ENCODE measurements at places on chromosomes 4 and X.

- DNase-seq, result no peak
Observed at GRCh38 chr4:146053891-146054290, 115.3 kb upstream of the ZNF827 start.

DNA sequence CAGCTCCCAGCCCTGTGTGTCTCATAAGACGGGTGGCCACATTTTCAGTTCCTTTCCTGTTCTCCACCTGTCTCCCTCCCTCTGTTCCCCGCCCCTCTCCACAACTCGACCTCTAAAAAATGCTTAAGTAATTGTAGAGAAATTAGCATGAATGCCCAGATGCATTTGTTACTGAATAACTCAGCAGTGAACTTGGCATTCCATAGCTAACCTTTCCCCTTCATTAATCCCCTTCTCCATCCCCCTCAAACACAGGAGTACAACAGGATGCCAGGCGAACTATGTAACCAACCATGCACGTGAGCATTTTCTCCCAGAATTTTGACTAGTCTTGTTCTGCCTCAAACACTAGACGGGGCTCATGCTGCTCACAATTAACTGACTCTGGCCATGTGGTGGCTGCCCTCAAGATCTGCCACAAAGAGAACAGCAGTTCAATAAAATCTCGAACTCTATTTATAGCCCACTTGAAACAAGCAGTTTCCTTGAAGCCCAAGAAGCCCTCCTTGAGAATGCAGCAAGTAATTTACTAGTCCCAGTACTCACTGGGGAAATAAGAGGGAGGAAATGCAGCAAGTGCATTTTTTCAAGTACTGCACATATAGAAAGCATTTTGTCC, 351.2 kb downstream of the ARHGAP24 start:
- no peak for DNase-seq

- no peak for DNase-seq
Observed at GRCh38 chr4:61086357-61086756, 113.8 kb upstream of the ADGRL3 start.

- DNase-seq, result no peak
Observed at GRCh38 chr4:72063726-72064125, 31.9 kb downstream of the NPFFR2 start.

GRCh38 chrX:119552508-119552907, 12.7 kb downstream of the STEEP1 start:
- DNase-seq, result no peak

DNA sequence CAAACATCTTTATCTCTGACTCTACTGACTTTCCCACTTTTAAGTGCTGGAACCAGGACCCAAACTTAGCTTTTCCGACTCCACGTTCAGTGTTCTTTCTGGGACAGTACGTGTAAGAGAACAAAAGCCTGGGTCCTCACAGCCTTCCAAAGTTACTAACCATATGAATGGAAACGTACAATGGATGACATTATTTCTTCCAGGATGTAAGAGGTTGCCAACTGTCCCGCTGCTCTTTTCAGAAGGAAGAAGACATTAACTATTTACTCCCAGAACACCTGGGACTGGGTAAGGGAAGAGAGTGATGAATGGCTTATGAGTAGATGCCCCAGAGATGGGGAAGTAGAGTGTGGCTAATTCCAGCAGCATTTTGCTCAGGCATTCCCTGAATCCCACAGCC, 114.7 kb downstream of the TRAPPC11 start:
- DNase-seq, result no peak

DNA sequence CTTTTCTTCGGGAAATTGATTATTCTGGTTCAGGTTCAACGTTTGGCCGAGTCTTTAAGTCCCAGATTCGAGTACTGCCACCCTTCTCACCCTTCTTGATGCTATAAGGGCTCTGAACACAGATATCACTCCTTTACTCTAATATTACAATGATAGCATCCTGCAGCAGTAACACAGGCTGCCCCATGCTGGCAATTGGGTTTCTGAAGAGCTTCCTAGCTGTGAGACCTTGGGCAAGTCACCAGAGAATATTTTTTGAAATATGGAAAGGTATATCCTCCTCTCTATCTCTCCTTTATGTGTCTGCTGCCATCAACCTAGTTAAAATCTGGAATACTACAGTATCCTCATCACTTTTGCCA, 297 bp upstream of the MTMR8 start:
- DNase-seq, result no peak

- DNase-seq, result no peak
Observed at GRCh38 chrX:103830848-103831247, 1.2 kb downstream of the RAB9B start.

GRCh38 chrX:3526071-3526470, 179.6 kb upstream of the MXRA5 start:
- DNase-seq, result no peak

GRCh38 chr4:156475322-156475721, 496.3 kb downstream of the PDGFC start:
- no peak for DNase-seq

- DNase-seq, result no peak
Observed at GRCh38 chrX:149131774-149132173, 373.3 kb downstream of the IDS start.

DNA sequence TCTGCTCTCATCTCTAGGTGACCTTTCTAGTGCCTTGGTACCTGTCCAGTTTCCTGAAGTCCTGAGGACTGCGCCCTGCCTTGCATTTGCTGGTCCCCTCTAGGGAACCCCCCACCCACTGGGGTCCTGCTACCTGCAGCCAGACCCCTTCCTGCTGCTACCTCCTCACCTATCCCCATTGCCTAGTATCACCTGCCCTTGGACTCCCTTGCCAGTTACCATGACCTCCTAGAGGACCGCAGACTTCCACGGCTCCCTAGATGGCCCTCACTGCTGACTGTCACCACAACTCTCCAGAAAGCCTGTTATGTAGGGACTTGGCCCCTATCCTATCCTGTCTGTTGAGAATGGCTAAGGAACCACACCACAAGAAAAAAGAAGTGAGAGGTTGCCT, 166.6 kb downstream of the EFNB1 start:
- no peak for DNase-seq

DNA sequence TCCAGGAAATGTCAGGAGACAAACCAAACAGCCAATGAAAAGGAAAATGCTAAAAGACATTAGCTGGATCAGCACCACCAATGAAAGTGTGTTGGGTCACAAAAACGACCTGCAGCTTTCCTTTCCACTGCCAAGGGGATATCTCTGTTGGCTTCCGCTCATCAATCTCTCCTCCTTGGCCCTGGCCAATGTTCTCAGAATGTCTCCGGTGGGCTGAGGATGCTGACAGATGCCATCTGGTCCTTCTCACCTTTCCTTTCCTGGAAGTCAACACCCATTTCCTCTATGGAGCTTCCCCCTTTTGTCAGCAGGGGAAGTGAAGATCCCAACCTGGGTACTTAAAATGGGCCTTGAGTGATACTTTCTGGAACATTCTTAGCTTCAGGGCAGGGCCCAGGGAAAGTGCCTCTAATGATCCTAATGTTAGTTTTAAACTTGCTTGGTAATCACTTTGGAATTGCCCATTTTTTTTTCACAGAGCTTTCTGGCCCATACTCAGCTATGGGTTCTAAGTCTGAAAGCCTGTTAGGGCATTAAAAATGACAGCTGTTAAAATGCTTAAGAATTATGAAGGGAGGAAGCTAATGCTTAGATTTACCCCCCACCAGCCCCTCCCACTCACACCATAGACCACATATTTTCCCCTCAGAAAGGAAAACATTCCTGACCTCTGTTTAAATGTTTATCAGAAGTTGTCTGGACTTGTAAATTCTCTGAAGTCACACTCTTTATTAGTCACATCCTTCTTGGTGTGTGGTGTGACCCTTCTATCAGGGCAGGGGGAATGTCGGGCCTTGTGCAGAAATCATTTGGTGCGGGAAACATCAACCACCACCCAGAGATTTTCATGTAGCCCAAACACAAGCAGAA, 29.2 kb downstream of the IGFBP7 start:
- DNase-seq, result no peak

GRCh38 chrX:11611965-11612364, 53.8 kb downstream of the ARHGAP6 start:
- DNase-seq, result no peak
